Naive thymus-derived CD4-positive, alpha-beta T cell (primary cell): ENCODE measurements at places on chromosomes 12 and 14. TPM values are rescaled to one million over a fixed set of nuclear protein-coding genes. Genes with fewer than 3 reads are reported as not detected.

- no peaks in the 10 kb centered on the region for H3K27me3 ChIP-seq
- no peak for DNase-seq
- no peaks in the 10 kb centered on the region for H3K36me3 ChIP-seq
- no peak overlapping the region for H3K27ac ChIP-seq
- no peaks in the 10 kb centered on the region for H3K4me1 ChIP-seq
Measured at GRCh38 chr14:84646786-84647500, 883.0 kb upstream of the FLRT2 start.

DNA sequence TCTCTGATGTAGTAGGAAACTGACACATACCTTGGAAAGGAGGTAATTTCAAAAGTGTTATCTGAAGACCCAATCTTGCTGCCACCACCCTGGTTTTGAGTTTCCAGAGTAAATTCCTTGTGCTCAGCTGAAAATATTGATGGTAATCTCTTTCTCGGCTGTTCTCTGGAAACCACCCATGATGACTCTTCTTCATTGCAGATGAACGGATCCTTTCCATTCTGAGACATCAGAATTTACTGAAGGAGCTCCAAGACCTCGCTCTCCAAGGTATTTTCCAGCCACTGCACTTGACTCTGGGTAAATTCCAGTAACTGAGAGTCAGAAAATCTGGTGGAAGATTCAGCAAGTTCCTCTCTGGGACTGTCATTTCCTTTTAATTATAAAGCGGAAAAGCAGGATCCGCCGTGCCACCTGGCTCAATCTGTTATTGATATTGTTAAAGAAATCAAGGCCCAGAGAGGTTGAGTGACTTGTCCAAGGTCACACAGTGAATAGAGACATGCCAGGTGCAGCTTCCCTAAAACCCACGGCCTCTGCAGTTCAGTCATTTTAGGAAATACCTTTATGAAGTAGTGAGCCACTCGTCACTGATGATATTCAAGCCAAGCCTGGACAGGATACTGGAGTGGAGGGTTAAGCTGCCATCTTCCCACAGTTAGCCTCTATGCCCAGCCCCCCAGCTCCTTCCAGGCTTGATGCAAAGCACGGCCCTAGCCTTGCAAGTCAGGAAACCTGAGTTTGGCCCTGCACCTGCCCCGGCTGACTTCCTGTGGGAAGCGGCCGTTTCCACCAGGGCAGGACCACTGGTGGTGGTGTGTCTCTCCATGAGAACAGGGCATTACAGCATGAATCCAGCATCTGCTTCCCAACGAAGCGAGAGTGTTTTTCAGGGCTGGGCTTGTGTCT lies 4.7 kb downstream of the CHGA start:
- no peak overlapping the region for H3K4me3 ChIP-seq
- H3K36me3 ChIP-seq, result no peaks in the 10 kb centered on the region
- no peaks in the 10 kb centered on the region for H3K4me1 ChIP-seq
- no peaks in the 10 kb centered on the region for H3K27me3 ChIP-seq
- no peak for DNase-seq

DNA sequence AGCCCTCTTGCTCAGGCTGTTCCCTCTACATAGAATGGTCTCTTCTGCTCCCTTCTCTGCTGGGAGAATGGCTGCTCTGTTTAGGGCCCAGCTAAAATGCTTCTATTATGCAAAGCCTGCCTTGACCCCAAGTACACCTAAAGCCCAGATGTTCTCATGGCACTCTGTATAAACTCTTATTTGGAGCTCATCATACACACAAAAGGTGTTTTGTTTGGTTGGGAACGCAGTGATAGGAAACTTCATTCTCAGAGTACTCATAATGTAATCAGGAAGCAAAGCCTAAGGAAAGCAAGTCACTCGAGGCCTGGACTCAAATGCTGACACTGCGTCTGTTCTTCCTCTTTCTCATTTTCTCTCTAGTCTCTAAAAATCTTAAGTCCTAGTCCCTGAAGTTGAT lies 38.2 kb upstream of the SYCP3 start:
- no peak overlapping the region for H3K27ac ChIP-seq
- H3K4me3 ChIP-seq, result no peak overlapping the region
- H3K27me3 ChIP-seq, result no peaks in the 10 kb centered on the region
- no peaks in the 10 kb centered on the region for H3K36me3 ChIP-seq
- no peaks in the 10 kb centered on the region for H3K4me1 ChIP-seq
- DNase-seq, result no peak

DNA sequence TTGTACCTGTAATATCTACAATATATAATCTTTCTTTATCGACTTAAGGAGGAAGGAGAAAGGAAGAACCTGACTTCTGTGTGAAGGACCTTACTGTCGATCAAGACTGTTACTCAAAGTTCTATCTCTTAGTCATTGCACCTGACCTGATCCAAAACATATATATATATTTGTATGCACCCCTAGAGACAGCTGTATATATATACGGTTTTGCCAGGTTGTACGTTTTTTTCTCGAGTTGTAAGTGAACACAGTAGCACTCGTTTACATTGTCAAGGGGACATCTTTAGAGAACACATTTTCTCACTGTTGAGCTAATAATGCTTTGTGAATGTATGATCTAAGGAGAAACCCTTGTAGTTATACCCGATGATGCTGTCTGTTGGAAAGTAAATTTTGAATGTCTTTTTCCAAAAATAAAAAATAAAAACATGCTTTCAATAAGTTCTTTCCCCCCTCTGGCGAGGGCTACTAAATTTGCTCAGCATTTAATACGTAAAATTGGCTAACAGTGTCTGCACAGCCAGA lies 536 bp upstream of the SLC35E3 start:
- DNase-seq, result no peak
- no peaks in the 10 kb centered on the region for H3K36me3 ChIP-seq
- no peaks in the 10 kb centered on the region for H3K27me3 ChIP-seq

DNA sequence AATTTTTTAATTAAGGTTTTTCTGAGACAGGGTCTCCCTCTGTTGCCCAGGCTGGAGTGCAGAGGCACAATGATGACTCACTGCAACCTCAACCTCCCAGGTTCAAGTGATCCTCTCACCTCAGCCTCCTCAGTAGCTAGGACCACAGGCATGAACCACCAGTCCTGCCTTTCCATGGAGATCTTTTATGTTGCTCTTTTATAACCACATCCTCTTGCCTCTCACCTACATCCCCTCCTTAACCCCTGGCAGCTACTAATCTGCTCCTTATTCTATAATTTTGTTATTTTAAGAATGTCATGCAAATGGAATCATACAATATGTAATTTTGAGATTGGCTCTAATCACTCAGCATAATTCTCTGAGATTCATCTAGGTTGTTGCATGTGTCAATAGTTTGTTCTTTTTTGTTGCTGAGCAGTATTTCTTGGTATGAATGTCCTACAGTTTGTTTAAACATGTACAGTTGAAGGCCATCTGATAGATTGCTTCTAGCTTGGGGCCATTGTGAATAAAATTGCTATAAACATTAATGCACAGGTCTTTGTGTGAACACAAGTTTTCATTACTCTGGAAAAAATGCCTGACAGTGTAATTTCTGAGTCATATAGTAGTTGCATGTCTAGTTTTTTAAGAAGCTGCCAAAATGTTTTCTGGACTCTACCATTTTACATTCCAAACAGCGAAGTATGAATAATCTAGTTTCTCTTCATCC lies 249.2 kb upstream of the AMIGO2 start:
- no peak for DNase-seq
- no peak overlapping the region for H3K27ac ChIP-seq
- peaks cover 5% of the 10 kb centered on the region for H3K4me1 ChIP-seq
- no peak overlapping the region for H3K4me3 ChIP-seq
- H3K27me3 ChIP-seq, result no peaks in the 10 kb centered on the region

DNA sequence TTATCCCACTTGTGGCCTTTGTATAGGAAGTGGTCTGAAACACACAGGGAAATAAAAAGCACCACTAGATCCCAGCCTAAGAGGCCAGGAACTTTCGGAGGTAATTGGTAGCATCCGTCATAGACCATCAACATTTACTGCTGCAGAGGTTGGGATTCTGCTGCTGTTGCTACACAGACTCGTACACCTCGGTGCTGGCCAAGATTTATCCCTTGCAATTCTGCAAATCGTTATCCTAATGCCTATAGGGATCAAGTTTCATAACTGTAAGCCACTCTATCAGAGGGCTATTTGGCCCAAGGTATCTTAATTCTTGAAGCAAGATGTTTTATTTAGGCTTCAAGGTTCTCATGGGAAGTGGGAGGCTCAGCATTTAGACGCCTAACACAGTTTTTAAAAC lies 913.6 kb downstream of the GALC start:
- H3K27ac ChIP-seq, result no peak overlapping the region
- DNase-seq, result no peak
- H3K4me1 ChIP-seq, result no peaks in the 10 kb centered on the region
- no peaks in the 10 kb centered on the region for H3K36me3 ChIP-seq
- no peaks in the 10 kb centered on the region for H3K27me3 ChIP-seq

DNA sequence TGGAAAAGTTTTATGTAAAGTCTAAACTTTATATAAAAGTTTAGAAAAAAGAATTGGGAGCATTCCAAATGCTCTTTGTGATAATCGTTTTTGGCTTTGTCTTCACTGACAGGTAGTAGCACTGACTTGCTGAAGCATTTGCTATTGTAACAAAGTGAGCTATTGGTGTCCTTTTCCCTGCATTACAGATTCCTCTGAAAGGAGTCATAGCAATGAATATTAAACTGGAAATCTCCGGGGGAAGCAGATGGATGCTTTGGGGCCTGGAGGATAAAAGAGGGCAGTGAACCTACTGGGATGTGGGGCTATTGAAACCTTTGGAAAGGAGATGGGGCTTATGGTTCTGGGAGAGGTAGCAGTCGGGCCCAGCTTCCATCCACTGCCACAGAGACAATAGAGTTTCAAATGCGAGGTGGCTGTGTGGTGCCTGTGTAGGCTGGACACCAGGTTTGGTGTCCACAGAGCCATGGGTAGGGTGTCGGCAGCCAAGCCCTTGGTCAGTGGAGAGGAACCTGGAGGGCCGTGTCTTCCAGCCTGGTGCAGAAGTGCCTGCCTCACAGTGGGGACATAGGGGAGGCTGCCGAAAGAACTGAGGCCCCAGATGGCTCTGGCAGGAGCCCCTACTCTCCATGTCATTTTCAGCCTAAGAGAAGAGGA lies 10.1 kb downstream of the GSG1 start:
- no peaks in the 10 kb centered on the region for H3K27me3 ChIP-seq
- no peaks in the 10 kb centered on the region for H3K36me3 ChIP-seq
- H3K4me1 ChIP-seq, result no peaks in the 10 kb centered on the region
- H3K27ac ChIP-seq, result no peak overlapping the region
- H3K4me3 ChIP-seq, result no peak overlapping the region

- H3K36me3 ChIP-seq, result no peaks in the 10 kb centered on the region
- H3K27ac ChIP-seq, result no peak overlapping the region
- no peak for DNase-seq
- no peak overlapping the region for H3K4me3 ChIP-seq
- H3K4me1 ChIP-seq, result peaks cover 6% of the 10 kb centered on the region
- H3K27me3 ChIP-seq, result no peaks in the 10 kb centered on the region
Measured at GRCh38 chr14:101972126-101972866, 7.9 kb downstream of the DYNC1H1 start.

GRCh38 chr12:19288161-19288560 lies 151.1 kb upstream of the AEBP2 start:
- H3K4me3 ChIP-seq, result no peak overlapping the region
- H3K27ac ChIP-seq, result no peak overlapping the region
- H3K36me3 ChIP-seq, result no peaks in the 10 kb centered on the region
- H3K4me1 ChIP-seq, result no peaks in the 10 kb centered on the region

GRCh38 chr14:100654814-100655740 lies 67.9 kb upstream of the BEGAIN start:
- H3K4me3 ChIP-seq, result no peak overlapping the region
- H3K4me1 ChIP-seq, result no peaks in the 10 kb centered on the region
- no peaks in the 10 kb centered on the region for H3K27me3 ChIP-seq
- peak; percentile 48 for DNase-seq
- no peaks in the 10 kb centered on the region for H3K36me3 ChIP-seq

GRCh38 chr12:123227581-123228258 lies 5.2 kb downstream of the MPHOSPH9 start:
- H3K27me3 ChIP-seq, result no peaks in the 10 kb centered on the region
- no peak overlapping the region for H3K4me3 ChIP-seq
- no peak overlapping the region for H3K27ac ChIP-seq
- no peak for DNase-seq
- peaks cover 31% of the 10 kb centered on the region for H3K4me1 ChIP-seq

GRCh38 chr14:68103853-68104252 lies 284.3 kb downstream of the RAD51B start:
- H3K4me1 ChIP-seq, result no peaks in the 10 kb centered on the region
- H3K27ac ChIP-seq, result no peak overlapping the region
- no peak for DNase-seq

DNA sequence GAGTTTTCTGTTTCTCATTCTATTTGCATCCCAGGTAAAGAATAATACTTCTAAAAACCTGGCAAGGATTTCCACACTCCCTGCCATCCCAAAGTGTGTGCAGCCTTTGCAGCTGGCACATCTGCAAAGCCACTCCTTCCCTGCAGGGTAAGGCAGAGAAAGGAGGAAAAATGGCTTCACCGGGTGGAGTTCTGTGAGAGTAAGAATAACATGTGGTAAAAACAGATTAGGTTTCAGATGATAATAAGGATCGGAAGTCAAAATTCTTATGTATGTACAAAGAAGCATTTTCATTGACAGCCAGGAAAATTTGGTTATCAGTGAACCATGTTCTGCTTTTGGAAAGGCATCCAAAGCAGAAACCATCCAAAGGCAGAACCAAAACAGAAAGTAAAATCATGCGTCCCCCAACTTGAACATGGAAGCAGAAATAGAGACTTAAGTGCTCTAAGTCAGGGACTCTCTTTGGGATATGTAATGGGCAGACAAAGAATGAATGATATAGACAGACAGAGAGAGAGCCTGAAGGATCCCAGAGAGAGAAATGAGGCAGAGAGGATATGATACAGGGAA lies 192.6 kb upstream of the CCDC196 start:
- H3K27ac ChIP-seq, result no peak overlapping the region
- DNase-seq, result no peak
- H3K4me3 ChIP-seq, result no peak overlapping the region
- no peaks in the 10 kb centered on the region for H3K4me1 ChIP-seq
- H3K27me3 ChIP-seq, result no peaks in the 10 kb centered on the region

GRCh38 chr14:70624972-70625371 lies 16.7 kb upstream of the TTC9 start:
- H3K36me3 ChIP-seq, result no peaks in the 10 kb centered on the region
- no peak for DNase-seq
- no peak overlapping the region for H3K27ac ChIP-seq
- no peaks in the 10 kb centered on the region for H3K27me3 ChIP-seq
- no peaks in the 10 kb centered on the region for H3K4me1 ChIP-seq

Gene ARMH4
- total RNA-seq, result not detected

Gene PITPNM2
- 65.3 TPM for total RNA-seq

Gene KRT78
- total RNA-seq, result not detected

Gene NXPH4
- not detected for total RNA-seq

Gene PMEL
- not detected for total RNA-seq

Gene PROX2
- total RNA-seq, result 0.54 TPM

Gene VPS37B
- total RNA-seq, result 28.8 TPM

Gene TMTC1
- total RNA-seq, result 2.8 TPM

Gene CATSPERB
- total RNA-seq, result 7.7 TPM

Gene CPNE6
- total RNA-seq, result not detected

Gene RNASE1
- total RNA-seq, result not detected

Gene PAWR
- total RNA-seq, result 1.8 TPM

Gene KLHDC1
- 9.6 TPM for total RNA-seq
